ENCODE measurements at places on chromosomes 12 and 14.

GRCh38 chr14:104650057-104650980 is 39.1 kb upstream of the INF2 start:
- peak; percentile 82 for DNase-seq

DNA sequence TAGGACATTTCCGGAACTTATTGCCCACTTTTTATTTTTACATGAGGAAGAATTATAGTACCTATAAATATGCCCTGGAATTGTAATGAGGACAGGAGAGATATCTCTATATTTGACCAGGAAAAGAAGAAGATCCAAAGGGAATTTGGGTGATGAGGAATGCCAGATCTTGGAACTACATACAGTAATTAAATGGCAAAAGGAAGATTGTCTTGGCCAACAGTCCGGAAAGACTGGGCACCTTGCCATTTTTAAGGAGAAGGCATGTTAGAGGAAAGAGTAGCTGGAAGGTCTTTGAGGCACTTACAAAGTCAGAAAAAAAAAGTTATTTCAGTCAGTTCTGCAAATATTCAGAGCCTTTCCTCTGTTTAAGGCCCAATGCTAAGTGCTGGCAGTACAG is 616.4 kb downstream of the MED13L start:
- peak; percentile 39 for DNase-seq

DNA sequence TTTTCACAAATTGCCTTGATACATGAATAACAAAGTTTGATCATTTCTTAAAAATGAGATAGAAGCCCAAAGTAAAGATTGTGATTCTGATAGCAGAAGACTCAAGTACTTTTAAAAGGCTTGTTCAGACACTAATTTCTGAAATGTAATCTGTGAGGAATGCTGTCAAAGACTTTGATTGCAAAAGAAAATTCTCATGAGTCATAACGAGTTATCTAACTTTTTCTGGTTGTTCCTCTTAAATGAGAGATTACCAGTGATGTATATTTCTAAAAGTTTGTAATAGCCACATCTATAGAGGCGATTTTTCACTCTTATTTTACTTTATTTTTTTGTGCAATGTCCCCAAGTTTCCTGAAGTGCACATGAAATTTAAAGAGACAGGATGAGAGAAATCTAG is 7.0 kb downstream of the PYGL start:
- peak; percentile 36 for DNase-seq

- DNase-seq, result no peak
Measured at GRCh38 chr12:4448943-4449850, 3.6 kb upstream of the FGF6 start.

- DNase-seq, result peak; percentile 66
Measured at GRCh38 chr12:131830914-131831571, 2.9 kb downstream of the MMP17 start.

DNA sequence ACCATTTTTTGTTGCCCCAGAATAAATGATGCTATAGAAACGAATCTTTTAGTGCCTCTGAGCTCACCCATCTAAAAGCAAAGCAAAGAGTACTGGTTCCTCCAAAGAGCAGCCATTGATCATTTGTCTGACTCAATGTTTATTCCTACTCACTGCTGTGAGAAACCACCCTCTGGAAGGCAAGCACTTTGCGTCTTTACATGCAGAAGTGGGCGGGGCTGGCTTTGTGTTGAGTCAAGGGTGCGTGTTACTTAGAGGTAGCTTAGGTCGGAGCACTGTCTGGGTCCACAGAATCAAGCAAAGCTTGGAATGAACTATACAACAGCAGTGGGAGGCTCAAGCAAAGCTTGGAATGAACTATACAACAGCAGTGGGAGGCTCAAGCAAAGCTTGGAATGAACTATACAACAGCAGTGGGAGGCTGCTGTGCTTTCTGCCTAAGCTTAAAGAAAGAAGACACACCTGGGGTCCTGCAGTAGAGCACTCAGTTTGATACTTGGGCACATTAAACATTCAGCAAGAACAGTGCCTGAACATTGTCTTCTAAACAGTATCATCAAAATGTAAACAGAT is 77.2 kb upstream of the PRICKLE1 start:
- DNase-seq, result no peak

GRCh38 chr12:12836571-12836970 is 23.4 kb downstream of the DDX47 start:
- no peak for DNase-seq

DNA sequence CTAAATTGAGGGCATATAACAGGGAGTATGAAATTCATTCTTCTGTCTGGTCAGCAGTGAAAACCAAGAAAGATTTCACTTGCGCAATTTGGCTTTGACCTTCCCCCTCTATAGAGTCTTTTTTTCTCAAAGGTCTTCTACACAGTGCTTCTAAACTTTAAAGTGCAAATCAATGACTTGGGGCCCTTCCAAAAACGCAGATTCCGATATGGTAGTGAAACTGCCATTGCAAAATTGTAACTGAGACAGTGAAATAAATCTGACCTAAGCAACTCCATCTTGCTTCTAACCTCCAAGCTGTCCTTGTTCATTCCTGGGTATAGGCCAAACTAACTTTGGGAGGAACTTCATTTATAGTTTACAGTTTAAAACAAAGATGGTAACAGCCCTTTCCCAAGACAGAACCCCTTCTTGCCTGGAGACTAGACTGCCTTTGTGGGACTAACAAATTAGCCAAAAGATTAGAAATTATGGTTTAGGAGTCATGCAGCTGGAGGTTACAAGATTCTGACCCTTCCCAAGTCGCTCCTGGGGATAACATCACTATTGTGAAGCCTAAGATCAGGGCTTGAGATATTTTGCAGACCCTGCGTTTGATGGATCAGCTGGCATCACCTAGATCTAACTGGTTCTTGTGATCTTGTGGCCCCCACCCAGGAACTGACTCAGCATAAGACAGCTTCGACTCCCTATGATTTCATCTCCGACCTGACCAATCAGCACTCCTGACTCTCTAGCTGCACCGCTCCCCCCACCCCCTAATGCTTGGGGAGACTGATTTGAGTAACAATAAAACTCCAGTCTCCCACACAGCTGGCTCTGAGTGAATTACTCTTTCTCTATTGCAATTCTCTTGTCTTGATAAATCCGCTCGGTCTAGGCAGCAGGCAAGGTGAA is 5.0 kb downstream of the SLC25A21 start:
- DNase-seq, result no peak

DNA sequence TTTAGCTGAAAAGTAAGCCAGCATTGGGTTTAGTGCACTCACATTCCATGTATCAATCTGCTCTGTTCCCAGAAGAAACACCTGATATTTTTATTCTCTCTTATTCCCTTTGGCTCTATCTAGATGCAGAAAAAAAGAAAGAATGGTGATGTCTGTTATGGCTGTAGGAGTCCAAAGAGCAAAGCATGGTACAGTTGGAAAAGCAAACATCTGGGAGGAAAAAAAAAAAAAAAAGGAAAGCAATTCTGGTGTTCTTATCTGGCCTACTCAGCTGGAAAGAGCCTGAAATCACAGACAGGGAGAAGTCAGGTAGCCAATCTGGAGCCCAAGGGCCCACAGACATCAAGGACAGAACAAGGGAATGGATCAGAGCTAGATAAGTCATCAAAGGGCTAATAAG is 293.9 kb downstream of the DUSP6 start:
- no peak for DNase-seq

DNA sequence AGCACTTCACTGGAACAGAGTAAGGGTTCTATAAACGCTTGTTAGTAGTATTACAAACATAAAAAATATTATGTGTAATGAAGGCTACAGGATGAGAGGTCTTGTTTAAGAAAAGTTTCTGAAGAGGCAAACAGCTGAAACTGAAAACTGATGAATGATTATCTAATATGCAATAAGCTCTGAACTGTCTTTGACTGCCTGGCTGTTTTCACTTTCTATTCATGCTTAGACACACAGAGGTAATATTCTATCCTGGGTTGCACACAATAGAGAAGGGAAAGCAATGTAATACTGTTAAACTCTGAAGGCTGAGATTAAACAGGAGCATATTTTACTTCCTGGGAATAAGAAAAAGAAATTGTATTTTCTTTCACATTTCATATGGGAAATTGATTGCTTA is 251.3 kb downstream of the ALX1 start:
- DNase-seq, result no peak

GRCh38 chr12:105256921-105257320 is 20.9 kb upstream of the APPL2 start:
- peak; percentile 82 for DNase-seq

- no peak for DNase-seq
Measured at GRCh38 chr12:22874151-22874550, 249.2 kb downstream of the ETNK1 start.

GRCh38 chr12:50598321-50598862 is 93.6 kb downstream of the DIP2B start:
- no peak for DNase-seq

DNA sequence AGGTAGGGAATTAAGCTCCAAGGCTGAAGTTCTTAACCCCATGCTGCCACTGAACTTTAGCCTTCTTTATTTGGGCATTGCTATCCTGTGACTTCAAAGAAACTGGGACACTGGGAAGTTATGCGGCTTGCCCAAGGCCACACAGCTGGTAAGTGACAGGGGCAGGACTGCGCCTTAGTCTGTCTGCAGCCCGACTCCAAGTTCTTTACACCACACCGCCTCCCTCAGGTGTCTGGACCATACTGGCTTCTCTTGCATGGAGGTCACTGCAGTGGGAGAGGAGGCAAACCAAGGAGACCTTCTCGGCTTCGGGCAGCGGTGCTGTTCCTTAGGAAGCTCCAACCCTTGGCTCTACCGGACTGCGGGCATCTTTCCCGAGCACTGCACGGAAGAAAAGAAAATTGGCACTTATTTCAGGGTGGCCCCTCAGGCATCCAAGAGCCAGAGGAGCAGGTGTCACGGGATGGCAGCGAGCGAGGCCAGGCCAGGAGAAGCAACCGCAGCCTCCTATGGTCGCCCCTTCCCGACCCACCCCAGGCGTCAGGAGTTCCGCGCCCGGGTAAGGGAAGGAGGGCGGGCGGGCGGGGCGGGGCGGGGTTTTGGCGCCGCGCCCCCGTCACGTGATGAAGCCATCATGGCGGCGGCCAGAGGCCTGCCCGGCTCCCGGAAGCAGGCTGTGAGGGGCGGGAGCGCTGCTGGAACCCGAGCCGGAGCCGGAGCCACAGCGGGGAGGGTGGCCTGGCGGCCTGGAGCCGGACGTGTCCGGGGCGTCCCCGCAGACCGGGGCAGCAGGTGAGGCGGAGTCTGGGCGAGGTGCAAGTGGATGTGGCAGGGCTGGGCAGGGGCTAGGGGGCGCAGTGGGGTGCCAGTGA is 16.4 kb upstream of the ESPL1 start:
- peak; percentile 89 for DNase-seq

DNA sequence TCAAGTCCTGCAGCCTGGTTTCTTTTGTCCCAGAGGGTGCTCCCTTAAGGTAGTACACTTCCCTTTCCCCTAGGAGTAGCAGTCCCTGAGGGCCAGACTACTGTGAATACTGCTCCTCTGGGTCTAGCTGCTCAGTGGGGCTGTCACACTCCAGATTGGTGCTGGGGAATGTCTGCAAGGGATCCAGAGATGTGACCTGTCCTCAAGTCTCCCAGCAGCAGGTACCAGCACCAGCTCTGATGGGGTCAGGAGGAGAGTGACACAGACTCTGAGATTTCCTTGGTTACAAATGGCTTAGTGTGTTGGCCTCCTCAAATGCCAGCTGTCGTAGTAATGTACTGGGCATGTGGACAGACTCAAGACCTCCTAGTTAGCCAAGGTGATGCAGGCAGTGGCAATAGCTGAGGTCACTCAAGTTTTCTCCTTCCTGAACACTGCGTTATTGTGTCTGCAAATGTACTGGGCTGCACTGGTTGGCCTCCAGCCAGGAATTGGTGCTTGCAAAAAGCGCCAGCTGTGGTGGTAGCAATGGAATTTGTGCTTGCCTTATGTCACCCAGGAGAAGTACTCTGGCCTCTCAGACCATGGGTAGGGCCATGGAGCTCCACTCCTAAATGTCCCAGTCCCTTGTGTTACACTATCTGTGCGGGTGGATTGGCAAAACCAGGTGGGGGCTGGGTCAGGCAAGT is 36.4 kb upstream of the AEBP2 start:
- peak; percentile 42 for DNase-seq

- DNase-seq, result no peak
Measured at GRCh38 chr14:77674931-77675330, 32.9 kb downstream of the ALKBH1 start.

DNA sequence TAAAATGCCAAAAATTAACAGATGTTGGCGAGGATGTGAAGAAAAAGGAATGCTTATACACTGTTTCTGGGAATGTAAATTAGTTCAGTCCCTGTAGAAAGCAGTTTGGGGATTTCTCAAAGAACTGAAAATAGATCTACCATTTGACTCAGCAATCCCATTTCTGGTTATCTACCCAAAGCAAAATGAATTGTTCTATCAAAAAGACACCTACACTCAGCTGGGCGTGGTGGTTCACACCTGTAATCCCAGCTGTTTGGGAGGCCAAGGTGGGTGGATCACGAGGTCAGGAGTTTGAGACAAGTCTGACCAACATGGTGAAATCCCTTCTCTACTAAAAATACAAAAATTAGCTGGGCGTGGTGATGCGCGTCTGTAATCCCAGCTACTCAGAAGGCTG is 279.3 kb upstream of the PDE3A start:
- no peak for DNase-seq

DNA sequence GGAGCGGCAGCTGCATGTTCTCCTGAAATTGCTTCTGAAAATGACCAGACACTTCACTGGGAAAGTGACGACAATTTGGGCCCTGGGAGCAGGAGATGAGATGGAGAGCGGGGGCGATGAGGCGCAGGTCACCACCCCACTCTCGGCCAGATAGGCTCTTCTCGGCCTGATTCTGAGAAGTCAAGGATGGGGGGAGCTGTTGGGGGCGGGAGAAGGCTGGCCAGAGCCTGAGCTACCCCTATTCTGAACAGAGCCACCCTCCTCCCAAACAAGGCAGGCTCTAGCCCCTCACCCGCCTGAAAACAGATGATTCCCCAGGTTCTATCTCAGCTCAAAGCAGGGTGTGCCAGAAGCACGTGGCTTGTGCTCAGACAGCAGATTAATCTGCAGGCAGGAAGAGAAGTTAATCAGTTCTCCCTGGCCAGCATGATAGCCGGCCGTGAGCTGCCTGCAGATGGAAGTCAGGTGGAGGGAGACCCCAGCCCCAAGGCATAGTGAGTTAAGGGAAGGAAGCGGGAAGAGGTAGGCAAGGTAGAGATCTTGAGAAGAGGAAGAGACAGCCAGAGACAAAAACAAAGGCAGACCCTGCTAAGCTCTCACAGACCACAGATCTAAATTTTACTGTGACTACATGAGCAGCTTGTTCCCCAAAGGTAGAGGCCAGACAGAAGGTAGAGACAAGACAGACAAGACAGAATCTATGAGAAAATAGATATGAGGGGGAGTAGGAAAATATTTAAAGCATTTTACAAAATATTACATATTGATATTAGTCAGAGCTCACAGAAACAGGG is 10.9 kb upstream of the TAC3 start:
- DNase-seq, result no peak

DNA sequence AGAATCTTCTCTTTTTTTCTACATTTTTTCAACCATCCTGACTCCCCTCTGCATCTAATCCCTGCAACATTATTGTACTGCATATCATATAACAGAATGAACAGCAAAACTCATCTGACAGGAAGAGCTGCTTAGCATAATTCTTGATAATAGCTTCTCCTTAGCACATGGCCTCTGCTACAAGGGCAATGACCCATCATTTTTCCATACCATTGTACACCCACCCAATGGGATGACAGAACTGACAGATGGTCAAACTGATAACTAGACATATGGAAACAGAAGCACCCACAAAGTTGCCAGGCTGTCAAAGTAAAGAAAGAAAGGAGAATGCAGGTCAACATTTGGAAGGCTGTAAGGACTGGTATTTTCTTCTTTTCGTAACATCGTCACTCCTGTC is 390.4 kb upstream of the USP15 start:
- no peak for DNase-seq

GRCh38 chr12:93568091-93568490 is 4.4 kb upstream of the SOCS2 start:
- DNase-seq, result no peak

Data from foreskin fibroblast (primary cell).